Activated CD4-positive, alpha-beta T cell treated with anti-CD3 and anti-CD28 coated beads, Interleukin-10, Interleukin-2, amounts not matched to agents 100 ng/mL and 50 ng/mL, durations not matched to agents 16 hours and 8 hours (primary cell): ENCODE measurements at places on chromosomes 13 and 19.

- no peak for DNase-seq
These were observed 2.2 kb upstream of the RAB11B start for GRCh38 chr19:8387688-8388611.

DNA sequence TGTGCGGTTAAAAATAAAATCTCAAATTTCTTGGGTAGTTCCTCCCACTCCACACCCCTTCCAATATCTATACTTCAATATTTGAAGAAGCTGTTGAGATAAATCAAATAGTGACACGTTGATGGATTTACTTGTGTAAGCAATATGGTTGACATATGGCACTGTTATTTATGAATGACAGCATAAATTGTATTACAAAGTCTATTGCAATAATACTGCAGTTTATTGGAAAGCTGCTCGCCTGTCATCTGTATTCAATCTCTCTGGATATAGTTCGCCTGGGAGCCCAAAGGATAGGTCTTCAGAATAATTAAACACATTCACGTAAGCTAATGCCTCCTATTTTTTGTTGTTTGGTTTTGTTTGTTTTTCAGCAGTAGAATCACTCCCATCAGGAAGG, 5.0 kb upstream of the ZIC5 start:
- no peak for DNase-seq

DNA sequence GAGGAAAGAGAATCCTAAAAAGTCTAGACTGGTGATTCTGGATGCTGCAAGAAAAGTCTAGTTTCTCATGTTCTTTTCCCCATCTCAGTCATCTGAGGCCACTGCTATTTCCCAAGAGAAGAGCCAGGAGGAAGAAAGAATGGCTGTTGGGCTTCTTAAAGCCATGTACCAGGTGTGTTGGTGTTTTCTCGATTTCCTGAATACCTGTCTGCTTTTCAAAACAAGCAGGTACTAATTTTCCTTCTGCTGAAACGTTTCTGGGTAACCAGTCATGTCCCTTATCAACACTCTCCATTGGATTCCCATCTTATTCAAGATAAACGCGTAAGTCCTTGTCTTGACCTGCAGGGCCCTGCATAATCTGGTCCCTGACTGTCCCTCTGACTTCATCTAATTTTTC, 1.1 kb downstream of the ZNF570 start:
- DNase-seq = no peak

- DNase-seq = no peak
These were observed 457.6 kb upstream of the GPC6 start for GRCh38 chr13:92769046-92769445.

- DNase-seq = peak; percentile 7
These were observed 6.2 kb upstream of the WBP4 start for GRCh38 chr13:41054919-41055619.

DNA sequence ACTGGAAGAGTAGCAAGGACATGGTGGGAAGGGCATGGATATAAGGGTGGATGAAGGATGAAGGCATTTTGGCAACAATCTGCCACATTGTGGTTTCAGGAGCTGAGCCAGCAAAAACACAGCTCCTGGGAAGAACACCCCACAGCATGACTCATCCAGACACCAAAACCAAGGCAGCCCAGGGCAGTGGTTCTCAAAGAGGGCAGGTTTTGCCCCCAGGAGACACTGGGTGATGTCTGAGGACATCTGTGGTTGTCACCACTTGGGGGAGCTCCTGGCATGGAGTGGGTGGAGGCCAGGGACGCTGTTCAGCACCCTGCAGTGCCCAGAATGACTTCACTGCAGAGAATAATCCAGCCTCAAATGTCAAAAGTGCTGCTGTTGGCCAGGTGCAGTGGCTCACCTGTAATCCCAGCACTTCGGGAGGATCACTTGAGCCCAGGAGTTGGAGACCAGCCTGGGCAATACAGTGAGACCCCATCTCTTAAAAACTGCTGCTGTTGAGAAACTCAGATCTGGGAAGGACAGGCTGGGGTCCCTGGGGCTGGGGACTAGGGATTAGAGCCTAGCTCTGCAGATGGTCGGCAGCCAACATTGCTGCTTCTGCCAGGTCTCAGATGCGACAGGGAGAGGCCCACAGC, 16.1 kb downstream of the ZFR2 start:
- no peak for DNase-seq

GRCh38 chr19:11138601-11139300, 16.8 kb downstream of the SPC24 start:
- no peak for DNase-seq

DNA sequence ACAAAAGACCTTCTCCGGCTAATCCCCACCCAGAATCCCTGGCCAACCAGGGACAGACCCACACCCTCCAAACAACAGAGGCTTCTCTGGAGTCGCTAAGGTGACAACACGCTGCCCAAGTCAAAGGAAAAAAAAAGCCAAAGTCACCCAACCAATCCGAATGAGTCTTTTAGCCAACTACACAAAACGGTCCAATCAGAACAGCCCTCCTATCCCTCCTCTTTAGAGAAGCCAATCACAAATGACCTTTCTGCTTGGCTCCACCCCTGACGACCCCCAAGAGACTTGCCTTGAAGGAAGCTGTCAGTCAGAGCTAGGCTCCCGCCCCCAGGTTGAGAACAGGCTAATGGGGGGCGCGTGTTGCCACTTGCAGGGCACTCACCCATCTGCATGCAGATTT, 6.6 kb upstream of the FBXW9 start:
- peak; percentile 44 for DNase-seq

- no peak for DNase-seq
These were observed 209.5 kb upstream of the IPO5 start for GRCh38 chr13:97743938-97744337.

- no peak for DNase-seq
These were observed 47.4 kb downstream of the COG3 start for GRCh38 chr13:45512098-45512496.

DNA sequence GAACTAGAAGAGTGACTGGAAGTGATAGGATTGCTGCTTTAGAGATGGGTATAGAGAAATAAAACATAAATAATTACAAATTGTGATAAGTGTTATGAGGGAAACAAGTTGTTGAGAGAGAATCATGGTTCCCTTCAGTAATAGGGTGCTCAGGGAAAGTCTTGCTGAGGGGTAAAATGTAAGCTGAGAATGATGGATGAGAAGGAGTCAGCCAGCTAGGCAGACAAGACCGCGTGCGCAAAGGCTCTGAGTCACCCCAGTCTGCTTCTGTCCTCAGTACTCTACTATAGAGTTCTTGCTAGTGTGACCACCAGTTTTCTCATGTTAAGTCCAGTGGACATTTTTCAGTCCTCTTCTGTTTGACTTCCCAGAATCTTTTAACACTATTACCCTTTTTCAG, 39.5 kb downstream of the PCCA start:
- DNase-seq = no peak

DNA sequence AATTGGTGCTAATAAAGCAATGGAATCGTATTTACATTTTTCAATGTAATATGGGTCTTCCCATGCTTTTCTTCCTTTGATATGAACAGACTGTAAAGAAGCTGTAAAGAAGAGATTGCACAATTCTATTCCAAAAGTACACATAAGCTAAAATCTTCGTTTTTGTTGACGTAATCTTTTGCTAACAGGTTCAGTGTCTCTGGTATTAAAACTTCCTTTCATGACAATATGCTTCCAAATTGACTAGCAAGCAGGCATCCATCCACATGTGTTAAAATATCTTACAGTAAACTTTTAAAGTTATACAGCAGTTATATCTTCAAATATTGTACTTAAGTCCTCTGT, 19.3 kb upstream of the SGCG start:
- no peak for DNase-seq
